ENCODE measurements at places on chromosomes 1 and 21.

DNA sequence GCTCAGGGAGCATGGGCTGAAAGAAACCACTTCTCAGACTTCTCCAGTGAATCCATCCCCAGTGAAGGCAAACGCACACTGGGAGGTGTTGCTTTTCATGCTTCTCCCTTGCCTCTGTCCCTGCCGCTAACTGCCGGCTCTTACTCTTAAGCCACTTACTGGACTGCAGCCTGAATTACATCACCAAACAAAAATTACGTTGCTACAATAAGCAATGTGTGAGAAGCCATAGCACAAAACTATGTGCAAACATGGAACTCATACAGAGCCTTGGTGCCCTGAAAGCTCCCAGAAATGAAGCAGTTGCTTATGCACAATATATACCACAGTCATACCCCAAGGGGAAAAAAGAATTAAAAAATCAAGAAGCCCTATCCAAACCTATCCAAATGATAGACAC, 375.2 kb downstream of the KCNH1 start:
- no peak for DNase-seq

DNA sequence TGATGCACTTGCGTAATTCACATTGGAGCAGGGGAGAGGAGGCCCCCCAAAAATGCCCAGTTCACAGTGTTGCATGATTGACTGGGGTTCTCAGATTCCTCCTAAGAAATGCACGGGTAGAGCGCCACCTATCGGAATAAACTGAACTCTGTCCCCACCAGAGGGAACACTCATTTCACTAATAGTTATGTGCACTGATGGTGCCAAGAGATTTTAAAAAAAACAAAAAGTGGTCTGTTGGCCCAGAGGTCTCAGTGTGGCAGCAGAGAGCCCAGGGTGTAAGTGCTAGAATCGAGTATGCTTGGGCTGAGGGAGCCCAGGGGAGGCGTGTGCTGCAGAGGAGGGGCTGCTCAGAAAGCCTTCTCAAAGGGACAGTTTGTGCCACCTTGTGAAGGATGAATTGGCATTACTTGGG, 6.9 kb downstream of the PINK1 start:
- DNase-seq, result peak; percentile 47

DNA sequence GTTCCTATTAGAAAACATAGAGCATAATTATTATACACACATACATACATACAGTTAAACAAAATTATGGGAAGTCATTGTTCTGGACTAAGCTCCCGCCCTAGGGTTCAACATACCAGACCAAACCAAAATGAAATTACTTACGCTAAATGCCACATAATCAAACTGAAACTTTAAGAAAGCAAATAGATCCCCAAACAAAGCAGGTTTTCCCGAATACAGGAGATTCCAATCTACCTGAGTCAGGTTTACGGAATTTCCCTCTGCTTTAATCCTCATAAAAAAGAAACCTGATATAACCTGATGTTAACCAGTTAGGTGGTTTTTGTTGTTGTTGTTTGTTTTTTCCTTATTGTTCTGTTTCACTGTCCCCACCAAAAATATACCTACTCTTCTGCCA, 1886.9 kb downstream of the NCAM2 start:
- DNase-seq, result no peak

- DNase-seq, result no peak
These were observed 150.9 kb downstream of the PRDM16 start for GRCh38 chr1:3219791-3220467.

DNA sequence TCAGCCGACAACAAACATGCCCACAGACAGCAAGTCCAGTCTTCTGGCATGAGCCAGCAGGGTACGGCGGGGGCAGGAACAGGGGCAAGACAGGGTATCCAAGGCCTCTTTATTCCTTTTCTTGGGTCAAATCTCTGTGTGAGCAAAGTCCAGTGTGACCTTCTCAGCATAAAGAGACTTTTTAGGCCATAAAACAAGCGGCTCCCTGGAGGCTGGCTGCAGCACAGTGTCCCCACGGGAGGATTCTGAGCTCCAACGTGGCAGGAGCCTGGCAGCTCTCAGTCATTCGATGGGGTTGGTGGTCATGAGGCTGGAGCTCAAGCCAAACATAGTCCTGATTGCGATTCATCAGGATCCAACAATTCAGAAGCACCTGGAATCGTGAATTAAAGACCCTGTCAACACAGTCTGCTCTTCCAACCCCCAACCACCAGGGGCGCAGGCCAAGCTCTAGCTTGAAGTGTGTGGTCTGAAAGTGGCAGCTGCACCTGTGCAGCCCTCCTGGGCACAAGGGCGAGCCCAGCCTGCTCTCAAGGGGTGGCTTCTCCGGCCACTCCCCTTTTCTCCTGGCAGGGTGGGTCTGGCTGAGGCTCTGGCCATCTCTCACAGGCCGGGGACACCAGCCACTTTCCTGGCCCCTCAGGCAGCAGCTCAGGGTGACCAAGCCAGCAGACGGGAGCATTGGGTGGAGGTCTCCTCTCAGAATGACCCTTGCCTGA, 62.1 kb downstream of the SLC66A1 start:
- DNase-seq, result no peak

GRCh38 chr1:51794868-51795267, 83.7 kb downstream of the NRDC start:
- no peak for DNase-seq

- DNase-seq, result no peak
These were observed 52.5 kb downstream of the CDC14A start for GRCh38 chr1:100404821-100405220.

DNA sequence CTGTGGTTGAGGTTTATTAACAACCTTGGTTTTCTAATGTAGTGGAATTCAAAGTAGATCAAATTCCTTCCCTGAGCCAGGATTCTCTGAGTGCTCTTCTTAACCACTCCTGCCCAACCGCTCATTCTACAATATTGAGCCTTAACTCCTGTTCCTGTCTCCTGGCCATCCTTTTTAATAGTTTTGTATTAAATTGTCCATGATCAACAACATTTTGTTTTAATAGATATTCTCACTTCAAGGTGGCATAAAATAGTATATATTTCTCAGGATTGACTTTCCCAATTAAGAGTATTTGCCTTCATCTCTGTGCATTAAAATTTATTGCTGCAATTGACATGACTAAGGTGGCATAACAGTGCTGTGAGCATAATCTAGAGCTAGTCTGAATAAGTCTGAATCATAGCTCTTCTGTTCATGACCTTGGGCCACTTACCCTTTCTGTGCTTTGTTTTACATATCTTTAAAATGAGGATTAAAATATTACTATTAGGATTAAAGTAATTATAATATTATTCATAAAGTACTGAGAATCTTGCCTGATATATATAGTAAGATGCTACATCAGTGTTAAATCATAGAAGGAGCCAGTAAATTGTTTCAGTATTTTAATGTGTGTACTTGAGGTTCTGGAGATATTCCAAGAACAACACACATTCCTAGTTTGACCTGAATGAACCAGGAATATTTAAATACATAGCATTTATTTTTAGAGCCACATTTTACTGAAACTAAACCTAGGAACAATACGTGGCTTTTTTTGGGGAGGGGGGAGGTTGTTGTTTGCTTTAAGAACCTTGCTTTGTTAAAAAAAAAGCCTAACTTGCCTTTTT, 76.4 kb downstream of the ADGRL2 start:
- DNase-seq, result no peak

DNA sequence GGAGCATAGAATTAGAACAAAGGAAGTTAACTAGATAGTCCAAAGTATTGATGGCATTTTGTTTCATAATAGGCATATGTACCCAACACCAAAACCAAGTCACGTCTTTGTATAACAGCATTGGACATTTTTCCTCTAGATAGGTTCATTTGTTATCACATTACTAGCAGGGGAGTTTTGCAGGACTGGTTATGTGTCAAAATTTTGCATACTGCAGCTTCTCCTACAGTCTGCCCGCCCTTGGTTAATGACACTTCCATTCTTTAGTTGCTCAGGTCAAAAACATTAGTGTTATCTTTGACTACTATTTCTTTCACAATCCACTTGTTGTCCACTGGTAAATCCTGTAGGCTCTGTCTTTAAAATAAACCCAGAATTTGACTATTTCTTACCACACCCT, 8.9 kb downstream of the CAPZA1 start:
- DNase-seq, result no peak

- no peak for DNase-seq
These were observed 30.0 kb upstream of the S100A7 start for GRCh38 chr1:153490272-153491051.

GRCh38 chr1:222970040-222970439, 155.2 kb downstream of the DISP1 start:
- no peak for DNase-seq

- no peak for DNase-seq
These were observed 1.6 kb downstream of the GNPAT start for GRCh38 chr1:231242516-231243198.

GRCh38 chr1:68144856-68145255, 87.5 kb downstream of the WLS start:
- DNase-seq, result no peak

- no peak for DNase-seq
These were observed 51.1 kb downstream of the SLC16A1 start for GRCh38 chr1:112904831-112905261.

DNA sequence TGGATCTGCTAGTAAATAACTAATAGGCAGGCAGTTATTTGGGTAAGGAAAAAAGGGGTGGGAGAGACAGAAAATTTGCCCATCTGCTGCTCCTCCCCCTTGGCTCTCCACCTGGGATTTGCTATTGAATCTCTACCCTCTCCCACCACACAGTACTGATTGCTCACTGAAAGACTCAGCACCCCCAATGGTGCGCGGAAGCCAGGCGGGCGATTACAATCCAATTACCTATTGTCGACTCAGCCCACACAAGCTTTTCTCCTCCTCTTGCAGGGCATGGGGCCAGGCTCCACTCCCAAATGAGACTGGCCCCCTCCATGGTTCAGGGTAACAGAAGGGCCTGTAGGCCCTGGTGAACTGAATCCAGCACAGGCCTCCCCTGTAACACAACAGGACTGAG, 2.7 kb upstream of the HMGN2 start:
- no peak for DNase-seq

- no peak for DNase-seq
These were observed 3.4 kb downstream of the CAPN9 start for GRCh38 chr1:230750576-230750975.

- no peak for DNase-seq
These were observed 94.8 kb downstream of the DIRAS3 start for GRCh38 chr1:67955591-67955990.

- no peak for DNase-seq
These were observed 116.3 kb downstream of the RHOU start for GRCh38 chr1:228851618-228852017.

GRCh38 chr1:35882945-35883634, at the start of gene AGO1:
AGO1 (plus strand) TSS chr1:35883209; CDS start chr1:35883422, 213 bp downstream.
- DNase-seq, result peak; percentile 97

- no peak for DNase-seq
These were observed 16.2 kb downstream of the INSRR start for GRCh38 chr1:156842618-156843300.

DNA sequence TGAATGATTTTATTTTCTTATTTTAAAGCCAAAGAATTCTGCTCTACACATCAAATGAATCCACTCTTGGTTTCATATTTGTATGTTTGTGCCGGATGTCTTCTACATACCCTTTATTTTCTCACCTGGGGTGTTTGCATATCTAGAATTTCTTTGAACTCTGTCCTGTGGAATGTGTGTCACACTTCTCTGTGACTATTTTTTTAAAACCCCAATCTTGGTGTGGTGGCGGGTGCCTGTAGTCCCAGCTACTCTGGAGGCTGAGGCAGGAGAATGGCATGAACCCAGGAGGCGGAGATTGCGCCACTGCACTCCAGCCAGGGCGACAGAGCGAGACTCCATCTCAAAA, 35.4 kb downstream of the CENPF start:
- DNase-seq, result no peak

GRCh38 chr1:1004420-1004779, 4.5 kb upstream of the HES4 start:
- DNase-seq, result no peak

- DNase-seq, result no peak
These were observed 203.3 kb upstream of the IVNS1ABP start for GRCh38 chr1:185520188-185520920.

DNA sequence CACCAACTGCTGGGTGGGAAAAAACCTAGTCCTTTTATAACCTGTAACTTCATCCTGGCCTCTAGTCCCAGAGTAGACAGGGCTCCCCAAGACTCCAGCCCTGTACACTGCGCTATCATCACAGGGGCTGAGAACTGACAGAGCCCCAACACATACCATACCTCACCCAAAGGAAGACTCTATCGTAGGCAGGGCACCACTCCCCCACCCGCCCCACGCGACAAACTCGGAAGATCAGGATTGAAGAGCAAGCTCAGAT, 15.8 kb downstream of the INPP5B start:
- no peak for DNase-seq

- no peak for DNase-seq
These were observed 8.4 kb downstream of the FOXE3 start for GRCh38 chr1:47424336-47424982.

GRCh38 chr1:9111957-9112356, 16.9 kb downstream of the GPR157 start:
- no peak for DNase-seq

DNA sequence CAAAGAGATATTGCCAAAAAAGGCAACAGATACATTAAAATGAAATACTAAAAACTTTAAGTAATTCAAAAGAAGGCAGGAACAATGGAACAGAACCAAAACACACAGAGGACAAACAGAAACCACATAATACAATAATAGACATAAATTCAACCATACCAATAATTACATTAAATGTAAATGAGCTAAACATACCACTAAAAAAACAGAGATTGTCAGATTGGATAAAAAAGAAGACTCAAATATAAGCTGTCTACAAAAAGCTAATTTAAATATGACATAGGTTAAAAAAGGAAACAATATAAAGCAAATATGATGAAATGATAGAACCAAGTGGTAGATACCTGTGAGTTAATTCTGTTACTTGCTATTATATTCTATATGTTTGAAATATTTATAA, 44.1 kb upstream of the ATP5PO start:
- DNase-seq, result no peak

DNA sequence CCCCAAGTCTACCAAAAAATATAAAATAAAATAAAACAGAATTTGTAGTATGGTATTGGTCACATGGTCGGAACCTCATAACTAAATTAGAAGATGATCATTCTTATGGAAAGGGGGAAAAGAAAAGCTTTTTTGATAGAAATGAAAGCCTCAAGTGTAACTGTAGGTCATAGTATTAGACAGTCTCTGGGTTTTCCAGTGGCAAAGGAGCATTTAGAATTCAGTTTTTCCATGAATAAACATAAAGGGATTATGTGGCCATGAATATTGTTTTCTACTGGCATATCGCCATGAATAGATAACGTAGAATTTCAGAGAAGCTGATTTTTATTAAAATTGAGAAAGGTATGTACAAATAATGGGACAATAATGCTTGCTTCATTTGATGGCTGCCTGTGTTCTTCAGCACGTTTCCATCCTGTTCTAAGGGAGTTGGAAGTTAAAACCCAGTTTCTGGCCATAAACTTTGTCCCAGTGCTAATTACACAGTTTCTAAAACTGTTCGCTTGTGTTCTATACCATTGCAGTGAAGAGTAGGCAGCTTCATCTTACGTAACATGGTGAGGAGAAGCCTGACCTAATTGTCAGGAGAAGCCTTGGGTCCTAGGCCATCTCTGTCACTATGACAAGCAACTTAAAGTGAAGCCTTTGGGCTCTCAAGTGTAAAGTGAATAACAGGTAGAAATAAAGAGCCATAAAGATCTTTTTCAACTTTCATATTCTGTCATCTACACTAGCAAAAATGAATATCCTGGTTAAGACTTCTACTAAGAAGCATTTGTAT, 70.5 kb upstream of the PGD start:
- no peak for DNase-seq
